Uterus (tissue), 4 donors: ENCODE measurements at places on chromosomes 4 and X.

GRCh38 chr4:12178614-12179610, 750.2 kb upstream of the HS3ST1 start:
- DNase-seq: peak; percentile 24

GRCh38 chrX:18995221-18995620, 11.3 kb upstream of the PHKA2 start:
- DNase-seq: no peak

DNA sequence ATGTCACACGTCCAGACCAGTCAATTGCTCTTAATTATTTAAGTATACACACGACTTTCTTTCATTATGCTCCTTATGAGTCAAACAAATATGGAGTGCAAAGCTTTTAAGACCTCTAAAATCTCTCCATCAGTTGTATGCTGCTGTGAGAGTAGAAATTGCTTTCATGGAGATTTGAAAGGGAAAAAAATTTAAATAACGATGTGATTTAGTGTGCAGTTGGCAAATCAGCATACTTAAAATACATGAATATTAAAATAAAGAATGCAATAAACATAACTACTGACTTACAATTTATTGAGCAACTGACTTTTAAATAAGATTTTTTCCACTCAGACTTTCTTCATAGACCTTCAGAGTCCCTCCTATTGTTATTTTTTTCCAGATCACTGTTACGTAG, 9.0 kb downstream of the TENM3 start:
- DNase-seq: no peak

DNA sequence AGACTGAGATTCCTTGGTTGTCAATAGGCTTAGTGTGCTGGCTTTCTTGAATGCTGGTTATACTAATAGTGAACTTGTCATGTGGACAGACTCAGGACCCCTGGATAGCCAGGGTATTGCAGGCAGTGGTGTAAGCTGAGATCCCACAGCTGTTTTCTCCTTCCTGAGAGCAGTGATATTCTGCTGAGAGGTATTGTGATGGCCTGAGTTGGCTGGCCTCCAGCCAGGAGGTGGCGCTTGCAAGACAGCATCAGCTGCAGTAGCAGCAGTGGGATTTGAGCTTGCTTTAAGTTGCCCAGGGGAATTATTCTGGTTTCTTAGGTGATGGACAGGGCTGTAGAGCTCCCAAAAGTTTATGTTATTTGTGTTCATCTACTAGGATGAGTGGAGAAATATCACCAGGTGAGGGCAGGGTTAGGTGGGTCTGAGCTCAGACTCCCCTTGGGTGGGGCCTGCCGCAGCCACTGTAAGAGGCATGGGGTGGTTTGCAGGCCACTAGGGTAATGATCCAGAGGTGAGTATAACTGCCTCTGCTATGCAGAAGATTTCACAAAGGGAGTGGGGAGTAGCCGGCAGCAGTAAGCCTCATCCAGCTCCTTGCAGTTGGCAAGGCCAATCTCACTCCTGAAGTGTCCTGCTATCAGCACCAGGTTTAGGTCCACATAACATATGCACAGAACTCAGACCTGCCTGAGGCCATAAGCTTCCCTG, 66.2 kb downstream of the IL15 start:
- DNase-seq: no peak

DNA sequence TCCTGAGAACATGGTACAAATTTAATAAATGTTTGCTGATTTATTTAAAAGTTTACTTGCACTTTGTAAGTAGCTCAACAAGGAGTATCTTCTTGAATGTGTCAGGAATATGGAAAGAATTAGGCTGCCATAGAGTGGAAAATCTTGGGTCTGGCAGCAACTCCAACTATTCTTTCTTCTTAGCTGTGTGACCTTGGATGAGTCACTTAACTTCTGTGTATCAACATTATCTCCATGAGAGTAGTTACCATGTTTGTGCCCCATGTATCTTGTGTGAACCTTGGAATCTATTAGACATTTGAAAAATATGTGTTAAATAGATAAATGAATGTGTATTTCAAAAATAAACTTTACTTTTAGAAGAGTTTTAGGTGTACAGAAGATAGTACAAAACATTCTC, 348.8 kb downstream of the GBA3 start:
- DNase-seq: no peak

GRCh38 chr4:158776106-158776505, 7.3 kb downstream of the FNIP2 start:
- DNase-seq: no peak

GRCh38 chrX:72021975-72022374, 109.7 kb downstream of the RTL5 start:
- DNase-seq: no peak

DNA sequence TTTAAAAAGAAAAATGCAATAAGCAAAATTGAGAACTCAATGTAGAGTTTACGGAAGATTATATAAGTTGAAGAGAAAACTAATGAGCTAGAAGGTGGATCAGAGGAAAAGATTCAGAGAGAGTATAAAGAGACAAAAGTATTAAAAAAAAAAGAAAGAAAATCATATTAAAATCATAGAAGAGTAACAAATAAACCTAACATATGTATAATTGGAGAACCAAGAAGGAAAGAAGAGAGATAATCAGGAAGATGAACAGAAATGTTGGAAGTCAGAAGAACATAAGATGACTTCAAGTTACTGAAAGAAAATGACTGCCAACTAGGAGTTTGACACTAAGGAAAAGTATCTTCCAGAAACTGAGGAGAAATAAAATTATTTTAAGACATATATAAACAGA, 34.3 kb upstream of the ANTXR2 start:
- no peak for DNase-seq

DNA sequence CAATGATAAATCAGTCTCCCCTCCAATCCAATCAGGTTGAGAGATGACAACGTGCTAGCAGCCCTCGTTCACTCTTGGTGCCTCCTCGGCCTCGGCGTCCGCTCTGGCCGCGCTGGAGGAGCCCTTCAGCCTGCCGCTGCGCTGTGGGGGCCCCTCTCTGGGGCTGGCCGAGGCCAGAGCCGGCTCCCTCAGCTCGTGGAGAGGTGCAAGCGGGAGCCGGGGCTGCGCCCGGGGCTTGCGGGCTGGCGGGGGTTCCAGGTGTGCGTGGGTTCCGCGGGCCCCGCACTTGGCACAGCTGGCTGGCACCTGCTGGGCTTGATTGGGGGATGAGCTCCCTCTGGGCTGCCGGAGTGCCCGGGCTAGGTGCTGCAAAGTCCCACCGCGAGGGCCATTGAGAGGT, 40.9 kb upstream of the PRSS48 start:
- no peak for DNase-seq

- DNase-seq: no peak
Observed at GRCh38 chr4:25687773-25688172, 32.1 kb downstream of the SLC34A2 start.

GRCh38 chr4:17058916-17059741, 160.7 kb upstream of the LDB2 start:
- DNase-seq: peak; percentile 63

GRCh38 chr4:188403272-188403671, 264.0 kb downstream of the TRIML1 start:
- no peak for DNase-seq

DNA sequence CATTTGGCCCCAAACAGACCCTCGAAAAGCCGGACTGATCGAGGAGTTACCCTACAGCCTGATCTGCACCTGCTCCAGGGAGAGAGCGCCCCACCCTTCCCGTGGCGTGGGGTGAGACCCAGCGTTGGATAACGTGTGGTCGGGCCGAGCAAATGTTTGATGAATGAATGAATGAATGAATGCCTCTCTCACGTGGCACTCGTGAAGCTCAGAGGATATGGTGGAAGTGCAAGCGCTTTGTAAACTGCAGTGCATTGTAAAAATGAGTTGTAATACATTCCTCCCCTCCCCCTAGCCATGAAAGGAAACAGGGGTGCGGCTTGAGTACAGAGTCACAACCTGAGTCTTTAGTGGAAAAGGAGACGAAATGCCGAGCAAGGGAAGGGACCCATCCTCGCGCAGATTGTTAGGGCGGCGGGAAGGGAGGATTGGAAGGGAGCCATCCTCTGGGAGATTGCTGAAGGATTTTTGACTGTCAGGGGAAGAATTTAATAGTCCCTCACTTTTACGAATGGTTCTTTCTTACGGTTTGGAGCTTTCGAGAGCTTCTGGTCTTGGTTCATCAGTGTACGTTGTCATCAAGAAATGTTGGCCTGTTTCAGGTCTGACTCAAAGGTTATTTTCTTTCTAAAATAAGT, 772 bp upstream of the FBXW7 start:
- peak; percentile 27 for DNase-seq

DNA sequence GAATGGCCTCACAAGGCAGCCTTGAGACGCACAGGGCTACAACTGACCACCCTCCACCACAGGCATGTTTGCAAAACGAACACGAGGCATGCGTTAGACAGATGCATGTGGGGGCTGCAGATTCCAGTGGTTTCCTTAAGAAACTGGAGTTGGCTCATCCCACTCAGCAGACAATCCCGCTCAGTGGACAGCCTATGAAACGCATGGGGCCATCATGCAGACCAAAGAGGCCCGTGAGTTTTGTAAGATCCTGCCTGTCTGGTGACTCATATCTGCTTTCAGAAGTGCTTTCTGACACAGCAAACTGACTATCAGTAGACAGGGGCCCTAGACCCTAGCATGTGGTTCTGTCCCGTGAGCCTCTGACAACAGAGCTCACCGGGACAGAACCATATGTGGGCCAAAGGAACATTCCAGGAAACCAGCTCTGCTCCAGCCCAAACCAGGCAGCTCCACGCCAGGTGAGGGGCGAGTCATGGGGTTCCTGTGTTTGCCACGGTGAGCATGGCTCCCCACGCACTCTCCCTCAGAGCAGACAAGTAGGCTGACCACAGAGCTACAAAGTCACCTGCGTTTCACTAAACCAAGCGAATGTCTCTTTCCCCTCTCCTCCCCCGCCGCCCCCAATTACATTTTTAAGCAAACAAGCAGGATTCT, 74.4 kb downstream of the MTMR1 start:
- DNase-seq: no peak

- no peak for DNase-seq
Observed at GRCh38 chrX:120549483-120550452, 11.0 kb downstream of the CUL4B start.

DNA sequence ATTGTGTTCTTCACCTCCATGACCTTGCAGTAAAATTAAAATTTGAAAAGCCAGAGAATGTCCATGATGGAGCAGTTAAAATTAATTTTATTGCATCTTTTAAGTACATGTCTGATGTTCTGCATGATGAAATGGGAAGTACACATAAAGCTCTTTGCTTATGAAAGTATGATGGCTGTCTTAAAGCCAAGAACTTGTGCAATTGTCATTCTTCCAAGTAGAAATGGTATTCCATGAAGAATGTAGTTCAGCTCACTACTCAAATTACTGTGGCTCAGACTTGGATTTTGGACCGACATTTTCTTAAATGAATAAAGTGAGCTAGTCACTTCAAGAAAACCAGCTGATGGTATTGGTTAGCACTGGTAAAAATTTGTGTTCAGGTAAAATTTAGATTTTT, 161.7 kb upstream of the CXCL13 start:
- no peak for DNase-seq

- DNase-seq: no peak
Observed at GRCh38 chrX:69097451-69098236, 67.6 kb downstream of the PJA1 start.

DNA sequence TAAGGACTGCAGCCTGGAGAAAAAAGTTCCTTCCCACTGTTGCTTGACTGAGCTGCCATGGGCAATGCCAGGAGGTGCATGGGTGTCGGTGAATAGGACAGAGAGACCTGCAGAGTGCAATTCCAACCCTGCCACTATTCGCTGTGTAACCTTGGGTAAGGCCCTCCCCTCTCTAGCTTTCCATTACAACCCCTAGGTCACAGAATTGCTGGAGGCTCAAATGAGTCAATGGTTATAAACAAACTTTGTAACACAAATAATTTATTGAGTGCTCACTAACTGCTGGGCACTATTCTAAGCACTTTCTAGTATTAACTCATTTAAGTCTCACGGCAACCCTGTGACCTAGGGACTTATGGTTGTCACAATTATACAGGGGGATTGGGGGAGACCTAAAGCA, 37.8 kb downstream of the PJA1 start:
- DNase-seq: no peak

DNA sequence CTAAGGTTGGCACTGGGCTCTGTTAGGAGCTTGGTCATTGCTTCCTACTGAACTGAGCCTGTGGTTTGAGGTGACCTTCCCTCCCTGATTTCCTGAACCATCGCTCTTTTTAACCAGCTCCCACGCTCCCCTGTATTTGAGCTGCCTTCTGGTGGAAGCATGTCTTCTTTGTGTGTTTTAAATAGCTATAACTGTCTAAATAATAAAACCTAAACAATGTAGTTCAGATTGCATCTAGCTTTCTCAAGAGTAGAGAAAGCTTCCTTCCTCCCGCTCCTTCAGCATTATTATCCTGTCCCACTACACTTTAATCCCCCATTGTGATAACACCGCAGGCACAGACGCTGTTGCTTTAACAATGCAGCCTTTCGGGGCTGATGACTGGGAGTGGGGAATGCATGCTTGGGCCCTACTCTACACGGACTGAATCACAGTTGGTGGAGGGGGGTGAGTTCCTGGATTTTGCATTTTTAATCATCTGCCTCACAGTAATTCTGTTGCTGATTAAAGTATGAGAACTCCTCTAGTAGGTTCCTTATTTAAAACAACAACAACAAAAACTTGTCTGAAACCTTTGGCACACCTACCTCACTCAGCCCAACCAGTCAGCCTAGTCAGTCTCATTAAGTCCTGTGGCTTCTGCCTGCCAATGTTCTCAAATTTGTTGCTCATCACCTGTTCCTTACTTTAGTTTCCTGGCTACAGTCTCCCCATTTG, 6.6 kb downstream of the SMS start:
- DNase-seq: no peak

- no peak for DNase-seq
Observed at GRCh38 chr4:87053176-87053658, 118.4 kb downstream of the AFF1 start.

DNA sequence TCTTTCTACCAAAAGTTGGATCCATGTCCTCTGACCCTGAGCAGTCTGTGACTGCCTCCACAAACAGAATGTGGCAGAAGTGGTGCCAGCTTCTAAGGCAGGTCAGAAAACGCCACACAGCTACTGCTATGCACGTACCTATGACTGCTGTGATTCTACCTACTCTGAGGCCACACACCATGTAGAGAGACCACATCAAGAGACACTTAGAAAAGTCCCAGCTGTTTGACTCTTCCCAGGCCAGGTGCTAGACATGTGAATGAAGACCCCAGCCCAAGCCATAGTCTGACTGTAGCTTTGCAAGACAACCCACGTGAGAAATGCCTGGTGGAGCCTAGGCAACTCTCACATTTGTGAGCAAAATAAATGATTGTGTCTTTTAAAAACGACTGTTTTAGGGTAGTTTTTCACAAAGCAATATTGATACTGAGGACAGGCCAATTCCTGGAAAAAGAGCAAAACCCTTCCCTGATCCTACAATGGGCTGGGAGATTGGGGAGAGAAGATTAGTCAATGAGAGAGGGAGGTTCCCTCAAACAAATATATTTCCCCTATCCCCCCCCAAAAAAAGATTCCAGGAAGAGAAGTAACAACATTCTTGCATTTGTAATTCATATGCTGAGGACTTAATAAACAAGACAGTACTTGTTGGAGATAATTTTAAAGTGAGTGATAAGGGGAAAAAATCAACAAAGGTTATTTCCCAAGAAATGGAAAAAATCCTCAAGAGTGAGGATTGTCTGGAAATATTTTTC, 33.3 kb downstream of the FRYL start:
- no peak for DNase-seq
